ENCODE measurements at places on chromosomes 3 and 15. TPM values are rescaled to one million over a fixed set of nuclear protein-coding genes. Genes with fewer than 3 reads are reported as not detected.
A peak's percentile ranks its signal among the peaks of the same experiment; 100 is the strongest.

The MOBP gene
- total RNA-seq = not detected

The CLDN16 gene
- total RNA-seq = not detected

DNA sequence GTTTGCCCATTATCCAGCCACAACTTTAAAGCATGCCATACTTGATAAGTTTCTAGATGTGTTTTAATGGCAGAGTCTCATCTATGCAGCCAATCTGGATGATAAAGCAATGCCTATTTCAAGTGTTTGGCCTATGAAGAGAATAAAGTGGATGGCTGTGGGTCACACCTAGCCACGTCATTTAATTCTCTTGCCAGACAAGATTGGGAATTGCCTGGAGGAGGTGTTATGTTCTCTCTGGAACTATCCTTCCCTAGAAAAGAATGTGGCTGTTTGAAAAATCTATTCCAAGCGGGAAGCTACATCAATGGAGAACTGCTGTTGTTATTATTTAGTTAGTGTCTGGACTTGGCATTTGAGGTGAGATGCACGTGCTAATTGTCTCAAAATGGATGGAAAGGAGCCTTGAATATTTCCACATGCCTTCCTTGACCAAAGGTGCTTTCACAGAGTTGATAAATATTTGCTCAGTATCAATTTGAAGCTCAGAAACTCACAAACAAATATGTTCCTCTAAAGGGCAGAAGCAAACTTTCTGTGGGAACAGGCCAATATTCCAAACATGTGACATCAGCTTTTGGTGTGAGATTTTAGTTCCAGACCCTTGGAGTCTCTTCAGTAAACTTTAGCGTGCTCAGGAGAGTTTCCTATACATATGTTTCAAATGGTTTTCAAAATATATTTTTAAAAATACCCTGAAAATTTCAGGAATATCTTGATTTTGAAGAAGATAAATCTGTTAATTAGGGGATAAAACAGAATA lies 510.6 kb upstream of the SGO1 start:
- DNase-seq = no peak

The THSD4 gene
- total RNA-seq = 53.8 TPM

DNA sequence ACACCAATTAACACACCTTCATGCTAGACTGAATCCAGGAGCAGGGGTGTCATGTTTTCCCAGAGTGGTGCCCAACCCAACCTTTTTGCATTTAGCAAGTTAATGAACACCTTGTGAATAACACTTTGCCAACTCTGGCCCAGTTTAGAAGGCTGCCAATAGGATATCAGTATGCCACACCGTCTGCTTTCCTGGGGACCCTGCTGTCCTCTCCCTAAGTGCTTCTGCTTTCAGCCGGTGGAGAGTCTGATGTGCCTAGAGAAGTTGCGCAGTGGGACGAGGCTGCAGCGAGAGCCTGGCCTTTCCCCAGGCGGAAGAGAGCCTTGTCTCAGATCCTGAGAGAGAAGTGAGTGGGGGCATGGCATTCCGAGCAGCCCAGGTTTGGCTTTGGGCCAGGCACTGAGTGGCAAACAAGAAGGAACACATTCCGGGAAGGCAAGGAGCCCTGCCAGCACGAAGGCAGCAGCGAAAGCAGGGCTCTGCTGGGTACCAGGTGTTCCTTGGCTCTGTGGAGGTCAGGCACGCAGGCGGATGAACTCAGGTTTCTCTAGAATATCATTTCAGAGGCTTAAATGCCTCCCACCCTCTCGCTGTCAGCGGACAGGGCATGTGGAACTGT lies 36.9 kb downstream of the SENP8 start:
- DNase-seq = peak; percentile 90

The UACA gene
- 132 TPM for total RNA-seq

DNA sequence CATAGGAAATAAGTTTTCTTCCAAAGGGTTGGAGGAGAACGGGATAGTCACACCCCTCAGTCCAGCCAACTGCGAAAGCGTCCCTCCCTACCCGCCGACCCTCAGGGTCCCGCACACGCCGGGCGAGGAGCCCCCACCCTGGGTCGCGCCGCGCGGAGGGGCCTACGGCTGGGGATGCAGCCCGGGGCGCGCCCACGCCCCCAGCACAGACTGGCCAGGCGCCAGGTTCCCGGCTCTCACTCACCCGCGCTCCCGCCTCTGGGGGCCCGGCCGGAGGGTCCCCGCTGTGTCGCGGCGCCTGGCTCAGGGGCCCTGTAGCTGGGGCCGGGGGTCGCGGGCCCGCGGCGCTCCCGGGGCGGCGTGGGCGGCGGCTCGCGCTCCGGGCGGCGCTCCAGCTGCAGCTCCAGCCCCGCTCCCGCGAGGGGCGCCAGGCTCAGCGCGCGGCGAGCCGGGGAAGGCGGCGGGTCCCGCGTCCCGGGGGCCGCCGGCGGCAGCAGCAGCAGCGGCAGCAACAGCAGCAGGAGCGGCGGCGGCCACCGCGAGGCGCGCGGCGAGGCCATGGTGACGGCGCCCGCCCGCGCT lies 375 bp downstream of the HEG1 start:
- DNase-seq = peak; percentile 85

- no peak for DNase-seq
Observed at GRCh38 chr3:58333206-58334012, 717 bp downstream of the PXK start.

The CSNK1G1 gene
- total RNA-seq = 25.3 TPM

DNA sequence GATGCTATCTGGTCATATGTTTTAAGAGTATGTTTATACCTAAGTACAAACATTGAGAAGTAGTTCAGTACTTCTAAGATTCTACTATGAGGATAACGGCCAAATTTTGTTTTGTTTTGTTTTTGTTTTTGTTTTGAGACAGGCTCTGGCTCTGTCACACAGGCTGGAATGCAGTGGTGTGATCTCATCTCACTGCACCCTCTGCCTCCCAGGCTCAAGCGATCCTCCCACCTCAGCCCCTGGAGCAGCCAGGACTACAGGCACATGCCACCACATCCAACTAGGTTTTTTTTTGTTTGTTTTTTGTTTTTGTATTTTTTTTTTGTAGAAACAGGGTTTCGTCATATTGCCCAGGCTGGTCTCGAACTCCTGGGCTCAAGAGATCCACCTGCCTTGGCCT lies 47.5 kb upstream of the RPS17 start:
- DNase-seq = no peak

- DNase-seq = no peak
Observed at GRCh38 chr3:167780214-167780883, 44.8 kb downstream of the SERPINI1 start.

- DNase-seq = peak; percentile 98
Observed at GRCh38 chr15:66841953-66842681, 140.1 kb downstream of the SMAD6 start.

The ADGRG7 gene
- 0.51 TPM for total RNA-seq

DNA sequence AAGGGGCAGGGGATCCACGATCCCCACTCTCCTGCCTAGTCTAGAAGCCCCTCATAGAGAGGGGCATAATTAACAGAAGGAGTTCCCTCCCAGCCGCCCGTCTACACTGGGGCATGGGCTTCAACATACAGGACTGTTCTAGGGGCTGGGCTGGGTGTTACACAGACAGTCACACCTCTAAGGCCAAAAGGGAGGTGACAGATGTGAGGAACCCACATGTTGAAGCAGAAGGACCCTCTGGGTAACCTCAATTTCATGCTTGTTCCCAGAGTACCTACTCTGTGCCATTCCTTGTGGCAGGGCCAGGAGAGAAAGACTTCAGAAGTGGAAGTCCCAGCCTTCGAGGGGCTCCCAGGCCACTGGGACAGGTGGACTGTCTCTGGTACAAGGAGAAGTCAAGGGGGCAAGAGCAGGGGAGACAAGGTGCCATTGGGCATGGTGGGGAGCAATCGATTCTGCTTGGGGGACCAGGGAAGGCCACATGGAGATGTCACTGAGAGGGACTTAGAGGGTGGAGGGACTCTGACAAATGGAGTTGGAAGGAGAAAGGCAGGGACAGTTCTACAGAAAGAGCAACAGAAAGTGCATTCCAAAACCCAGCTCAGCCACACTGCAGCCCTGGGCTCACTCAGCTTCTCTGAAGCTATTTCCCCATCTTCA lies 71.3 kb downstream of the CPN2 start:
- peak; percentile 46 for DNase-seq

GRCh38 chr15:96457841-96458240 lies 127.3 kb downstream of the NR2F2 start:
- no peak for DNase-seq

DNA sequence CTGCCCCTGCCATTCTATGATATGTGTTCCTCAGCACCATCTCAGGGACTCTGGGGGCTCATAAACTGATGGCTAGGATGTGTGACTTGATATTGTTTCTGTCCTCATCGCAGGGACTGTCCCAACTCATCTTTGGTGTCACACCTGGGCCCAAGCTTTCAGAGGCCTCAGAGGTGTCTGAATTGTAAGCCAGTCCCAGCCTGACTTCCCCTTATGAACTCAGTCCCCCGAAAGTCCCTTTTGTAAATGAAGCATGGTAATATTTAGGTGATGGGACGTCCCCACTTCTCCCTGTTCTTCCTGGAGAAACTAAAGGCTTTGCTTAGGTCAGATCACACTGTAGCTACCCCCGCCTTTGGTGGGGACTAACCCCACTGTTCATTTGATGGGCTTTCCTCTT lies 142.4 kb upstream of the TLE3 start:
- DNase-seq = no peak

DNA sequence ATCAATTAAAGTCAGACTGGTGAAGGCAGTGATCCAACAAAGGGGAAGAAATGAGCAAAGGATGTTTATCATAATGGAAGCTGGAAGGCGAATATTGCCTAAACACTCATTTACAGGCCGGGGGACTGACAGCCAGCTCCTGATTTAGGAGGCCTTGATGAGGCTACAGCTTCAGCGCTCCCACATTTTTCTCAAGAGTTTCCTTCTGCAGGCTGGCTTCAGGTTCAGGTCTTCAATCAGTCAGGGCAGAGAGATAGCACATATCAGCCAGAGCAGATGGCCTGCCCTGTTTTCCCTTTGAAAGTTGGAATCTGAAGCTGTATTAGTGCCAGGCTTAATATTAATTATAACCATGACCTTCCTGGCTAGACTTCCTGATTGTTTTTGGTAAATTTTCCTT lies 218.9 kb downstream of the SV2B start:
- no peak for DNase-seq

The ARRDC4 gene
- 24.5 TPM for total RNA-seq

GRCh38 chr3:171874251-171874681 lies 31.1 kb downstream of the TMEM212 start:
- peak; percentile 48 for DNase-seq

- DNase-seq = peak; percentile 19
Observed at GRCh38 chr15:67096546-67097294, 31.3 kb downstream of the SMAD3 start.

DNA sequence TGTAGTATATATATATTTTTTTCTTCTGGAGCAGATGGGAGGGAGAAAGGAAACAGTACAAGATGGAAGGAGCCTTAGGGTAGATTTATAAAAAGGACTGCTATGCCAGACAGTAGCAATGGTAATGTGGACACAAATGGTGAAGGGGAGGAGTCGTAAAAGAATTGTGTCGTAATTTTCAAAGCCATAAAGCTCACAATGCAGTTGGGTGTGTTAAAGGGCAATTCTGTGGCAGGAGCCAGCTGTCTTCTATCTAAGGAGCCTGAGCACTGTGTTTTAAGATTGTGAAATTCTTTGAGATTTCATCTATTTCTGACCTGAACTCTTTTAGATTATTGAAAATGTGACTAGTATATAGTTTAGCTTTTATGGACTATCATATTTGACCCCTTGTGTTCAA lies 58.9 kb downstream of the CNOT10 start:
- DNase-seq = no peak

The SLC49A4 gene
- 13.4 TPM for total RNA-seq

DNA sequence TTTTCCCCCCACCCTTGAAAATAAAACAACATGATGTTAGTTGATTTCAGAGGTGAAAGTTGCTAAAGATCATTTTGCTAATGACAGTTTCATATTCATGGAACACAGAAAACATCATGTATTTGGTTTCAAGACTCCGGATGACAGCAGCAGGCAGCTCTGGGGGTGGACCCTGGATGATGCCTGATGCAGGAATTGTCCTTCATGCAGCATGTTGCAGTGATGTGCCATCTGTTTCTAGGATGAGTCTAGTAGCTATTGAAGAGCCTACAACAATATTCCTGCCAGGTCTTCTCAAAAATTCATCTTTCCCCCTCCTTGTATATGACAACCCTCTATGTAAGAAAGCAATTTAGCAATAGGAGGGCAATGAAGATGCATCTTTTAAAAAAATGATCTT lies 108.3 kb downstream of the SV2B start:
- no peak for DNase-seq

- DNase-seq = no peak
Observed at GRCh38 chr3:131933665-131934064, 101.1 kb downstream of the CPNE4 start.

GRCh38 chr15:86164232-86164898 lies 84.7 kb downstream of the AGBL1 start:
- DNase-seq = no peak

GRCh38 chr3:71614869-71615268 lies 31.3 kb upstream of the FOXP1 start:
- DNase-seq = no peak

GRCh38 chr15:89128320-89129122 lies 40.3 kb downstream of the ABHD2 start:
- no peak for DNase-seq

DNA sequence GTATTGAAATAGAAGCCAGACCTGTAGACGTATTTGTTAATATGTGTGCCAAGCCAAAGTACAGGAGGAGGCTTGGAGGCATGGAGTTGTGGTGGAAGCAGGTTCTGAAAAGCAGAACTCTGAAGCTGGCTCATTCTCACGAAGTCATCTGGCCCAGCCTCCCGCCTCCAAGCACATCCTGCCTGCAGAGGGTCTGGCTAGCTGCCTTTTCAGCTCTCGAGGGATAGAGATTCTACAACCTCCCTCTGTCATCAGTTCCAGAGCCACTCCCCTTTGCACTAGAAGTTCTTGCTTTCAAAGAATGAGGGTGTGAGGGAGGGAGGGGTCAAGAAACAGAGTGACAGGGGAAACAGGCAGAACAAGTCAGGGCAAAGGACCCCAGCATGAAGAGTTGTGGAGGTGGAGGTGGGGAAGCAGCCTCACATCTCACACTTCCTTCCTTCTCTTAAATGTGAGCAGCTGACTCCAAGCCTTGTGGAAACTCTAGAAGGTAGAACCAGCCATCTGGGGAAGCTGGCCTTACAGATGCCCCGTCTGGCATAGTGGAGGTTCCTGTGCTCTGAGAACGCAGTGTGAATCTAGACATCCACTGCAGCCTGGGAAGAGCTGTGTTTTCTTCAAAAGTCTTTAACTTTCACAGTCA lies 95.3 kb downstream of the SLC49A4 start:
- DNase-seq = no peak

Data from aorta (tissue), 5 donors.